ENCODE measurements at places on chromosomes 1 and 21.

GRCh38 chr1:77239311-77239710 is 20.1 kb upstream of the PIGK start:
- no peak for DNase-seq

- DNase-seq = no peak
Measured at GRCh38 chr1:173187671-173188237, 19.4 kb downstream of the TNFSF4 start.

DNA sequence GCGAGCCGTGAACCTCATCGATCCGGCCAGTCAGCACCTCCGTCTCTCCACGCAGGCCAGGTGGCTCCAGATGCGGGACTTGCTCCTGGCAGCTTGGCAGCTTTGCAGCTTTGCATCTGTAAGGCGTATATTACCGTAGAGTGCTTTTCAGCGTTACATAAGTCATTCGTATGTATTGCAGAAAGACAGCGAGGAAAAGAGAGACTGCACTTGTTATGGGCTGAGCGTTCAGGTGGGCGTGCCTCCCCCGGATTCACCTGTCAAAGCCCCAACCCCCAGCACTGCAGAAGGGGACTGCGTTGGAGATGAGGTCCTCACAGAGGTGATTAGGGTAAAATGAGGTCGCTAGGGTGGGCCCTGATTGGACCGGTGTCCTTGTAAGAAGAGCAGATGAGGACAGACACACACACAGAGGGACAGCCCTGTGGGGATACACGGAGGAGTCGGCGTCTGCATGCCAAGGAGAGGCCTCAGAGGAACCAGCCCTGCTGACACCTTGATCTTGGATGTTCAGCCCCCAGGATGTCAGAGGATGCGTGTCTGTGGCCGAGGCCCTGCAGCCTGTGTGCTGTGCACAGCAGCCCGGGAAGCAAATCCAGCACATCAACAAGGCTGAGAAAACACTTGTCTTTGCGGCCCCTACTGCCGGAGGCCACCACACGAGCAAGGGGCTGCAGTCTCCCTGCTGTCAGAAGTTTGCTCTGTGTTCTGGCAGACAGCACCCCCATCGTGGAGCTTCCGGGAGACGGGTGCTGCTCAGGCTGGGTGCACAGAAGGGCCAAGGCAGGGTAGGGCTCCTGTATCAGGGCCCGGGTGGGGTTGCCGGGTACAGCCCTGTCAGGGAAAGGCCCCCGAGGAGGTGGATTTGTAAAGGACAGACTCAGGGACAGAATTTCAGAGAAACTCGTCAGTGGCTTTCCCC is 10.9 kb upstream of the AGPAT3 start:
- DNase-seq = no peak

- no peak for DNase-seq
Measured at GRCh38 chr1:165882168-165882837, 54.9 kb downstream of the UCK2 start.

DNA sequence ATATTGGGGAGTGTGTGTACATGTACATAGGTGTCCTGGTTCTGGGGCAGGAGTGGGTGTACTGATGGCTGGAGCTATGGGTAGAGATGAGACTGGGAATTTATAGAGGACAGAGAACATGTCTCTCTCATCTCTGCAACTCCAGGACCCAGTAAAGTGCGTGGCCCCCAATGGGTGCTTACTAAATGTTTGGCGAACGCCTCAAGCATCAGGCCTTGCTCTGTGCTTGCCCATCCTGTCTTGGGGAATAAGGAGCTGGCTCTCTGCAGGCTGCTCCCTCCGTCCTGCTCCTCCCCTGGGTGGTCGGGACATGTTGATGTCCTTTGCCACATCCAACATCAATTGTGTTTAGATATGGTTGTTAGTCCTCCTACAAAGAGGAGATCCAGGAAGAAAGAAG is 161.7 kb downstream of the ZSCAN20 start:
- no peak for DNase-seq

DNA sequence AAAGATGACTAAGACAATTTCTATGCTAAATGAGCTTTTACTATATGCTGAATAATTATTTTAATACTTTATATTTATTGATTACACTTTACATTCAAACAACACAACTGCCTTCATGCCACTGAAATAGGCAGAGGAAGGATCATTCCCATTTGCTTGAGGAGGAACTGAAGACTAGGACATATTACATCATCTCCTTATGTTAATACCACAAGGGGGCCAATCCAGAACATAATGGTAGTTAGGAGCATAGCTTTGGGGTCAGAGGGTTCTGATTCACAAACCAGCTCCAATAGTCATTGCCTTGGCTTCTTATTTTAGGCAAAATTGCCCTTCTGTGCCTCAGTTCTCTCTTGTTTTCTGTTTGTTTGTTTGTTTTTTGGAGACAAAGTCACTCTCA is 306.5 kb downstream of the KCNH1 start:
- DNase-seq = no peak

DNA sequence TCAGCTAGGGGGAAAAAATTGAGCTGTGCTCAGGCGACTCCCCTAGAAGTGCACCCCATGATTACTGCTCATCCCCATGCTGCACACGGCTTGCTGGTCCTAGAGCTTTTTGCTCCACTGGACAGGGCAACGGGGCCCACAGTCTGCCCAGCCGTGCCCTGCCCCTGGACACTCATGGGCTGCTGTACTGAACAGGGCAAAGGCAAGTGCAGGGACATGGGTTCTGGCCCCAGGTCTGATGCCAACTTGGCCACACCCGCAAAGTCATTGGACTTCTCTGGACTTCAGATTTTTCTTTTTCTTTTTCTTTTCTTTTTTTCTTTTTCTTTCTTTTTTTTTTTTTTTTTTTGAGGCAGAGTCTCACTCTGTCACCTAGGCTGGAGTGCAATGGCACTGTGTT is 42.9 kb upstream of the TARBP1 start:
- no peak for DNase-seq

GRCh38 chr1:77649127-77649526 is 33.3 kb downstream of the ZZZ3 start:
- no peak for DNase-seq

DNA sequence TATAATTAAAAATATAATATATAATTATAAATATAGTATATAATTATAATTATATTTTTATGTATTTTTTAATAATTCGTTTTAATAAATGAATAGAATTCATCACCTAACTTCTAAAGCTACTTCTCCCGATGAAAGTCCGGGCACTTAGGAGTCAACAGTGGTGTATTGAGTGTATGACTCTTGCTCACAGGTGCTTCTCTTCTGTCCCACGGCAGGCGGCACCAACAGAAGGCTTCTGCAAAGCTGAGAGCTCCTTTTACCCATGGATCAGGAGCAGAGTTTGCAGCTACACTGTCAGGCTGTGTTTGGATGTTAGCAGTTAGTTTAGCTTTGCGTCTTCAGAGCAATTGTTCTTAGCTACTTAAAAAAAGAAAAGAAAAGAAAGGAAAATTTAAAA is 122.4 kb downstream of the LIPI start:
- no peak for DNase-seq
